ENCODE measurements at places on chromosomes 6 and 20.
A peak's percentile ranks its signal among the peaks of the same experiment; 100 is the strongest.

DNA sequence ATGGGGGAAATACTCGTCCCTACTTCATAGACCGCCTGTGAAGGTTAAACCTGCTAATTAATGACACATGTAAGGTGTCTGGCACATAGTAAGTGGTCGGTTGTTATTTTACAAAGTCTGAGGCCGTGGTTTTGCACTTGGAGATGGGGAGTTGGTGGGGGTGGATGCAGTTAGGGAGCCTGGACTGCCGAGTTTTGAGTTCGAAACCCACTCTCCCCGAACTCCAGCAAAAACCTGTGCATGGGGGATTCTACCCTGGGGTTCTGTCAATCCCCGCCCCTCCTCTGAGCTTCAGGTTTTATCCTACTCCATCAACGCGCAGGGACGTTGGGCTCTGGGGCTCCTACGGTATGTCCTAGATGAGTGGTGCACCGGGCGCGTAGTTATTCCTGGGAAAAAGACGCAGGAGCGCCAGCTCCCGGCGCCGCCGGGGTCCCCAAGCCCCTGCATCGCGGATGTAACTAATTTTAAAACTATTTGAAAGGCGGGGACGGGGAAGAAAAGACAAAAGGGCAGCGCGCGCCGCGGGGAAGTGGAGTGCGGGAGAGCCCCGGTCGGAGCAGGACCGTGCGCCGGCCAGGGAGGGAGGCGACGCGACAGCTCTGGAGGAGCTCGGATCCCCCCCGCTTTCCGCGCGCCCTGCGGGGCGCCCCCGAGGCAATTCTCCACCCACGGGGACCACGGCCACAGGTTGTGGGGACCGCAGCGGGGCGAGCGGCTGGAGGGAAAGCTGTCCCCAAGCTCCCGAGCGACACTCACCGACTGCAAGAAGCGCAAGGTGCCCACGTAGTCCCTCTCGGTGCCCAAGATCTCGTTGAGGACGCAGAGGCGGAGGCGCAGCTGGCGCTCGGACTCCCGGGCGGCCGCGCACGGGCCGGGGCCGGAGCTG, 672 bp downstream of the PREX1 start:
- DNase-seq = no peak

- no peak for DNase-seq
Measured at GRCh38 chr6:149995971-149996370, 29.4 kb downstream of the RAET1L start.

- no peak for DNase-seq
Measured at GRCh38 chr20:48706116-48706656, 121.6 kb downstream of the PREX1 start.

DNA sequence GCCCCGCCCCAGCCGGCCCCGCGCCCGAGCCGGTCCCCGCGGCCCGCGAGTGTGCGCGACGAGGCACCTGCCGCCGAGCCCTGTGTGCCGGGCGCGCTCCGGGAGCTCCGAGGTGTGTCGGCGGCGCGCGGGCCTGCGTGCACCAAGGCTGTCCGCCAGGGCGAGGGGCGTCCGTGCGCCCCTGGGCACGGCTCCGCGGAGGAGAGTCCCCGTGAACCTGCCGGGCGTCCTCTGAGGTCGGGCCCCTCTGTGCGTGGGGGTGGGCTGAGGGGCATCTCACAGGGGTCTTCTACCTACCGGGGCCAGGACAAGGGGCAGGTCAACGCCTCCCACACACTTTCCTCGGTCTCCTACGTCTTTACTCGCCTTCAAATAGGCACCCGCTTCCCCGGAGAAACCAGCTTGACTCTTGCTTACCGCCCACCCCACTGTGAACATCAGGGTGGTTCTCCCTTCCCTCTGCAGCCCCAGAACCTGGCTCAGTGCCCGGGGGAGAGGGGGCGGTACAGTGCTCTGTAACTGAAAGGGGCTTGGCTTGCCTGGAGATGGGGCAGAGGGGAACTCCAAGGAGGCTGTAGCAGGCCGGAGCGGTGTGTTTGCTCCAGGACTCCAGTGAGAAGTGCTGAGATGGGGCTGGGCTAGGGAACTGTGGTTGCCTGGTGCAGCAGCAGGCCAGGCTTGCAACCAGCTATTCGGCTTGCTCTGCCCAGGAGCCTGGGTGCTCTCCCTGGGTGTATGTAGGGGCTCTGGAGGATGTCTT, at the start of gene SAMD10:
Gene SAMD10 (minus strand): TSS at position 86 of the 760 bp plus-strand sequence. CDS start 175 bp downstream, outside the sequence.
- peak; percentile 41 for DNase-seq

GRCh38 chr6:149387779-149388512, 12.1 kb upstream of the SUMO4 start:
- DNase-seq = no peak

GRCh38 chr6:110950440-110950839, 8.1 kb upstream of the GTF3C6 start:
- no peak for DNase-seq

GRCh38 chr6:145784683-145785082, 29.9 kb downstream of the FBXO30 start:
- DNase-seq = no peak

DNA sequence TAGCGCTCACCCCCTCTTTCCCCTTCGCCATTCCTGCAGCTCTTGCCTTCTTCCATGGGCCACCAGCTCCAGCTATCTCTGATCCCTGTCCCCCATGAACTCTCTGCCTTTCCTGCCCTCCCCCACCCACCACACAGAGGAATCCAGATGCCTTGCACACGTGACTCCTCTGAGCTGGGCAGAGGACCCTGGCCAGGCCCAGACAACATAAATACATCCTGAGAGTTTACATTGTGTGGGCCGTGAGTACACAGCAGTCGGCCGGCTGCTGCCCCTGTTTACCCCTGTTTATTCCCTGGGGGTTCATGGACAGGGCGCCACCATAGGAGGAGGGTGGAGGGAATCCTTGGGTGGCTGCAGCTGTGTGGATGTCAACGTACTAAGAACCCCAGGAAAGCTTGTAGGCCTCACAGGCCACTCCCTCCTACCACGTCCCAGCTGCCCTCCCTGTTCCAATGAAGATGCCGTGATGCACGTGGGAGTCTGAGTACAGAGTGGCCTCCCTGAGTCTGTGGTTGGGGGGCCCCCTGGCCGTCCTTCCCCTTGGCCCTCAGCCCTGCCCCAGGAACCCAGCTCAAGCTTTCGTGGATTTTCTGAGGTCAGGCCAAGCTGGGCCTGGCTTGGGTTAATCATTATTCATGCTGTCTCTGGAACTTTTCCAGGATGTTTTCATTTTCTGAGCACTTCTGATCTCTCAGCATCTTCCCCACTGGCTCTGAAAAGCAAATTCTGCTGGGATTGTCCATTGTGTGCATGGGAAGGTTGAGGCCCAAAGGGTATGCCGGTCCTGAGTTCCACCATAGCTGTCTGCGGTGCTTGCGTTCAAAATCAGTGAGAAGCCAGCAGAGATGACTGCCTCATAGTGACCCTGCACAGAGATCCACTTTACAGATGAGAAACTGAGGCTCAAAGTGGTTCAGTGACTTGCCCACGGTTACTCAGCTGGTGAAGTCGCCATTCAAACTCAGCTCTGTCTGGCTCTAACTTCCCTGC, 136.3 kb downstream of the MRPL14 start:
- DNase-seq = no peak

DNA sequence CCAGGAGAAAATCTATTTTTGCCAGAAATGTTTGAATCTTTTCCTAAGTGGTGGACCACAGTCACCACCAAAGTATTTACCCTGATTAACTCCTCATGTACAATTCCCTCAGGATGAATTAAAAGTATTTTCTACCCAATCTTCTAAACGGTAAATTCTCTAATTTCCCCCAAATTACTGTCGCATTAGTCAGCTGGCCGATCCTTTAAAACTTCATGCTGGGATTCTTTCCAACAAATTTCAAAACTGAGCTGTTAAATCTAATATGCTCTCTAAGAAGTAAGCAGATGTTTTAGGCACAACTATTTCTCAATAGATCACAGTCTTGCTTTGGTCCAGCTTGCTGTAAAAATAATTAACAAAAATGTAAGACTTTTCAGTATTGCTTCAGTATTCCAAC, 447.2 kb downstream of the FRK start:
- no peak for DNase-seq

DNA sequence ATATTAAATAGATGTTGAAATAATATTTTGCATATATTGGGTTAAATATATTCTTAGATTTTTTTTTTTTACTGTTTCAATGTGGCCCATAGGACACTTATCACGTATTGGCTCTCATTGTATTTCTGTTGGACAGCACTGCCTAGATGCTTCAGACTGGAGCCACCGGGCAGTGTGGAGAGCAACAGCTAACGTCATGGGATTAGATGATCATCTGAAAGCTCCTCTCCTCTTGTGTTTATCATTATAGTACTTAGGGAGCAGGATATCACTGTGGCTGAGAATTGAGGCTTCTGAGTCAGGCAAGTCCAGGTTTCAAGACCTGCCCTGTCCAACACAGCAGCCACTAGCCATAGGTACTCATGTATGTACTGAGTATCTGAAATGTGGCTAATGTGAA, 87.4 kb downstream of the ZHX3 start:
- DNase-seq = no peak

DNA sequence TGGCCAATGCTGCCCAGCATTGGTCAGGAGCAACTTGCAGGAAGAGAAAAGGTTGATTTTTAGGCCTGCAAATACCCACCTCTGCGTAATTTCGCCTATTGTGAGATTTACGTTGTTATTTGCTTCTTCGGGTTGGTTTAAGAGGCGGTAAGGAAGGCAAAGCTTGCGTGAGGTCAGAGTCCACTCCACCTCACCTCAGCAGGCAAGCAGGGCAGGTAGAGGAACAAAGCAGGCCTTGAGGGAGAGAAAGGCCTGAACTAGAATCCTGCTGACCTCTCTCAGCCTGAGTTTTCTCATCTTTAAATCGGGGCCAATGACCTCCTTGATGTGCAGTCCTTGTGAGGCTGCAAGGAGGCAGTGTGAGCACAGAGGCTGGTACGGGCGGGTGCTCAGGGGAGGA, 239.1 kb downstream of the CDC5L start:
- no peak for DNase-seq

DNA sequence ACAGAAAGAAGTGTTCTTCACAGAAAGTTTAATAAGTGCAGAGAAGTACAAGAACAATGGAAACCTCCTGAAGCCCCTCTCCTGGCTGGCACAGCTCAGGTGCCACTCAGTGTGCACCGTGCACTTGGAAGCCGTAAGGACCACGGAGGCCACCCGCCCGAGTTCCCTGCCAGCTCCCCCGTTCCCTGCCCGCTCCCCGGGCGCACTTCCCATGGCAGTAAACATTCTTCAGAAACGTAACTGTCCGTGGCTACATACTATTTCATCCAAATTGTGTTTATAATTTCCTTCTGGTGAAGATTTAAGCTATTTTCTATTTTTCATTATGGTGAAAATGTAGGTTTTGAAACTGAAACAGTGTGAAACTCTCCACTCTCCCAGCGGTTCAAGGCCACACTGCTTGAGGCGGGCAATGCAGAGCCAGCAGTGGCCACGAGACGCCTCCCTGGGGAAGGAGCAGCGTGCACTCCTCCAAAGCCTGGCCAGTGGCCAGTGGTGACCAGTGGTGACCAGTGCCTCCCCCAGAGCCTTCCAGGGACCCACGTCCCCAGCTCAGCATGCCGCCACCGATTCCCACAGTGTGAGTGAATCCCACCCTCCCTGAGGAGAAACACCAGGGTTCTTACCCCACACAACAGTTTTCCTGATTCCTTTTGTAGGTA, 46.4 kb downstream of the TAF4 start:
- no peak for DNase-seq

DNA sequence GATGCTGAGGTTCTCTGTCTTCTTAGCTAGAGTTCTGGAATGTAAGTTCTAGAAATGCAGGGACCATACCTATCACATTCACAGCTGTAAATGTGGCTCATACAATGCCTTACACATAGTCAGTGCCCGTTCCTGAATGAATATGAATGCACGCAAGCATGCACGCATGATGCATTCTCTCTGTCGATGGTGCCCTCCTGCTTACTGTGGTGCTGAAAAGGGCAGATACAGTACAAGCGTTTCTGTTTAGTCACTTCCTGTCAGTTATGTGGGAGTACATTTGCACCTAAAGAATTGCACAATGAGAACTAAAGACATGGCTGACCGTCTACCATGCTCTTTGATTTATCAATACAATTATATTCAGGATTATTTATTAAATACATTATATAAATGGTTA, 152.2 kb upstream of the SOX4 start:
- no peak for DNase-seq

DNA sequence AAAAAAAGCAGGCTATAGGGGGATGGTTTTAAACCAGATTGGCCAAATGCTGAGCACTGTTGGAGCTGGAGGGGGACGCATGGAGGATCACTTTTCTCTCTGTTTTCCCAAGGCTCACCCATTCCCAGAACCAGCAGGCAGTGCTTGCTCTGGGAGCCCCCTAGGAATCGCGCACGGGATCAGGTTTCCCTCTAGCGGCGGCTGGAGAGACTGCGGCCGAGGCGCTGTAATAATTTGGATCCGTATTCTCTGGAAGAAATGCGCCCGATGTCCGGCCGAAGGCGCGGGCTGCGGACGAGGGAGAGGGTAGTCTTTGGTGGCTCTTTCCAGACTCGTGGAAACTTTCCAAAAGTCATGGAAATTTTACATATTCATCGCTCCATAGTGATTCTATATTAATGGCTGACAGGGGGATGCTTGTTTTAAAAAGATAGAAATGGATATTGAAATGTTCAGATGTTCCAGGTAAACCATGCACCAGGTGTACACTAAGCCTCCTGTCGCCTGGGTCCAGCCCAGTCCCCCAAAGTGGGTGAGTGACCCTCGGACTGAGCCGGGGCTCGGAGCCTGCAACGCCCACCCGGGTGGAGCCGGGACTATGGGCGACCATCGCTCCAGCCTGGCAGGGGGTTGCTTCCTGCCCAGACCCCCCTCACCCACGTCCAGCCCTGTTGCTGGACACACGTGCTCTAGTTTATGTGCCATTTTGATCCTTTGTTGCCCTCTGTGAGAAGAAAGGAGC, 78.7 kb upstream of the PHACTR3 start:
- peak; percentile 2 for DNase-seq

DNA sequence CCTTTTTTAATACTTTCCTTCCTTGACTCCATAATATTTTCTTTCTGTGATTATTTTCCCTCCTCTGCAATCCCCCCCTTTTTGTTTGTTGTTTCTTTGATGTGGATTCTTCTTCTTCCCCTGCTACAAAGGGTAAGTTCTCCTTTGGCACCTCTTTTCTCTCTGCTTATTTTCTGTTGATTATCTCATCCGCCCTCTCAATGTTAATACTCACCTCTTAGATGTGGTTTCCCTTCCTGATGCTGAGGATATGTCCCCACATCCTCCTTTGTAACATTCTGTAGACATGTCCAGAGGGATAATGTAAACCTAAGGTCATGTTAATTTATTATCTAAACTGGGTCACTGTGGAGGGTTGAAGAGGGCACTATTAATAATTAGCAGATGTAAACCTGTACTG, 17.7 kb downstream of the FLRT3 start:
- no peak for DNase-seq

GRCh38 chr20:47768016-47768824, 17.1 kb downstream of the SULF2 start:
- DNase-seq = no peak

GRCh38 chr20:37185686-37186085, 6.3 kb upstream of the MROH8 start:
- no peak for DNase-seq

- no peak for DNase-seq
Measured at GRCh38 chr6:28766426-28766825, 157.4 kb downstream of the TRIM27 start.

DNA sequence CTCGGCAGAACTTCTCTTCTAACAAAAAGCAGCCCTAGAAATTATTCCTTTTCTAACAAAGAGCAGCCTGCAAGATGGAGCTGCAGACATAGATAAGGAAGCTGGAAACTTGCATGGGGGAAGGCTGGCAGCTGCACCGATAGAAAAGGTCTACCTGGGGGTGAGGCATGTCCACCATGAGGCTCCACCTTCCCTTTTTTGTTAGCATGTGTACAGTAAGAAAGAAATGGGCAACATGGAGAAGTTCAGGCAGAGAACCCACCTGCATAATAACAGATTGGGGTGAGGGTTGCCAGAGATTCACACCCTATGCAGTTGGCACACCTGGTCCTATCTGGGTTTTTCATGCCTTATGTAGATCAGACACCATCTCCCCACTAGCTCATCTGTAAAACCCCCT, 25.4 kb downstream of the ZNF311 start:
- no peak for DNase-seq

All from NCI-H774 (cell line).